ENCODE measurements at places on chromosomes 4 and X.

GRCh38 chr4:56668267-56668666, 12.8 kb downstream of the HOPX start:
- no peak for DNase-seq

GRCh38 chrX:37863728-37864127, 16.4 kb upstream of the DYNLT3 start:
- no peak for DNase-seq

- no peak for DNase-seq
Observed at GRCh38 chr4:8347660-8348059, 78.1 kb downstream of the HTRA3 start.

- no peak for DNase-seq
Observed at GRCh38 chr4:40952217-40952616, 202.5 kb downstream of the NSUN7 start.

GRCh38 chrX:70001269-70001668, 48.5 kb downstream of the AWAT2 start:
- no peak for DNase-seq

Data from RCC 7860 (cell line).